ENCODE measurements at places on chromosomes 7 and 10.

DNA sequence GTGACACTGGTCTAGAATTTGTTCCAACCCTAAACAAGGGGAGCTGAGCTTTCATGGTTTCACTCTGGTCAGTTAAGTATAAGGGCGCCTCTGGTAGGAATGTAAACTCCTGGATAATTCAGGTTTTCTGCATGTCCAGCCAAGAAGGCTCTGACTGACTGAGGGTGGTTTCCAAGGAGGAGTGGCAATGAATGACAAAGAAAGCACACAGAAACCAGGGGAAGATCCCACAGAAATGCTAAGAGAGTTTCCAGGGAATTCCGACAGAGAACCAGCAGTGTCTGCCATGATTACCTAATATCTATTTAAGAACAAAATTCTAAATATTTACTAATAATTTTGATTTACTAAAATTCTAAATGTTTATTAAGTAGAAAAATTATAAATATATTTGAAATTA, 27.3 kb upstream of the NRG3 start:
- no peak for DNase-seq

GRCh38 chr10:75280236-75280635, 44.5 kb upstream of the COMTD1 start:
- no peak for DNase-seq

- DNase-seq: no peak
Measured at GRCh38 chr7:40092182-40092581, 42.2 kb downstream of the MPLKIP start.

GRCh38 chr7:95246831-95247370, 77.4 kb downstream of the PON1 start:
- peak; percentile 53 for DNase-seq

GRCh38 chr7:36967387-36967786, 243.1 kb upstream of the AOAH start:
- DNase-seq: no peak

DNA sequence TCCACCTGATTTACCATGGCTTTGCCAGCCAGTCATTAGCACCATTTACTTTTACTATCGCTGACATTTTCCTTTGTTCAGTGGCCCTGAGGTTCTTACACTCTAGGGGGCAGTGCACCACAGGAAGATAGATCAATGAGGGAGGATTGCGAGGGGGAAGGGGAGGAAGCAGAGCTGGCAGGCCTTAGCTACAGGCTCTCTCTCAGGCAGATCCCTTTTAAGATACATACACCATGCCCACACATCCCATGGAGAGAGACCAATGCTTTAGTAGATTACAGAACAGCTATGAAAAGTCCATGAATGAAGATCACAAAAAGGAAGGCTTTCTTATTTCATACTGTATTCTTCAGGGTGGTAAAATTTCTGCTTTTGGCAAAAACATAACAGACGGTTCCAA, 47.4 kb downstream of the DENND11 start:
- peak; percentile 53 for DNase-seq

GRCh38 chr10:97564776-97565175, 7.8 kb upstream of the ANKRD2 start:
- no peak for DNase-seq

DNA sequence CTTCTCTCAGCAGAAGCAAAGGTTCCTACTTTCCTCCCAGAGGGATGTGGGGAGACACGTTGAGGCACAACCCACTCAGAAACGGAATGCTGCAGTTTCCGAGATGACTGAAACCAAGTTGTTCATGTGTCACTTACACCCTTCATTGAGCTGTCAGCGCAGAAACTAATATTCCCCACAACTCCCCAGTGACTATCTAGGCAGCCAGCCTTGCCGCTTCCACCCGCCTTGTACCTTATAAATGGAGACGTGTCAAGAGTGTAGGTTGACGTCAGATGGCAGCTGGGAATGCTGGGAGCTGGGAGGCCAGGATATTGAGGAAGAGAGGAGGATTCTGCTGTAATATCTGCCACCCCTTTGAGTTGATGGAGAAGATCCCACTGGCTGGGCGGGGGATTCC, 15.1 kb downstream of the GPR26 start:
- DNase-seq: no peak

GRCh38 chr10:118213436-118213835, 128.7 kb downstream of the FAM204A start:
- DNase-seq: no peak

- DNase-seq: no peak
Measured at GRCh38 chr7:112116894-112117293, 89.3 kb downstream of the DOCK4 start.

DNA sequence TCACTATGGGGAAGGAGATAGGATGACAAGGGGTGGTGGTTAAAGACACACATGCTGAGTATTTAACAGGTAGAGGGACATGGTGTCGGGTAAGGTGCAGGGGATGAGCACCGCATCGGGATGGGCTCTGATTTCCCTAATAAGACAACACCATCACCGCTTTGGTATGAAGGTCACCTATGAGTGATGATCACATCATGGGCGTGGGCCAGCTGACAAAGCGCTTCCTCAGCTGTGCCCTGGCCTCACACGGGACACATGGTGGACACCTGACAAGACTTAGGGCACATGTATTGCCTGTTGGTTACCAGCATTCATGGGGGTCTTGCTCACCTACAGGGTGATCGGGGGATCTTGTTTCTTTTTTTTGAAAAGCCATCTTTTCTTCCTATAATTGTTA, 12.8 kb downstream of the C7orf57 start:
- DNase-seq: no peak

DNA sequence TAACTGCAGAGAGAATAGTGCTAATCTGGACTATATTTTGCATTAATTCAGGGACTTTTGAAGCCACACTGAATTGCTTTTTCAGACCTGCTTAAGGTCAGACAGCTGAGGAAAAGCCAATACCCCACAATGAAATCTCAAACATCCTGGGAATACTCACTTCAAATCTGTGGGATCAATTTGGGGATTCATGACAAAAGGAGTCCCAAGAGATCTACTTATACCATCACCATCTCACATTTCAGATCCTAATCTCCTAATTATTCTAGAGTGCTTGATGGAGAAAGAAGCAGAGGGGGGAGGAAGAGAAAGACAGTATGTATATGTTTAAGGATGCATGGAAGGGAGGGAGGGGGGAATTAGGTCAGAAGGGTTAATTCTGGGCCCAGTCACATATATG, 202.2 kb downstream of the CACNA2D1 start:
- no peak for DNase-seq

- no peak for DNase-seq
Measured at GRCh38 chr10:111455776-111456426, 379.1 kb downstream of the ADRA2A start.

DNA sequence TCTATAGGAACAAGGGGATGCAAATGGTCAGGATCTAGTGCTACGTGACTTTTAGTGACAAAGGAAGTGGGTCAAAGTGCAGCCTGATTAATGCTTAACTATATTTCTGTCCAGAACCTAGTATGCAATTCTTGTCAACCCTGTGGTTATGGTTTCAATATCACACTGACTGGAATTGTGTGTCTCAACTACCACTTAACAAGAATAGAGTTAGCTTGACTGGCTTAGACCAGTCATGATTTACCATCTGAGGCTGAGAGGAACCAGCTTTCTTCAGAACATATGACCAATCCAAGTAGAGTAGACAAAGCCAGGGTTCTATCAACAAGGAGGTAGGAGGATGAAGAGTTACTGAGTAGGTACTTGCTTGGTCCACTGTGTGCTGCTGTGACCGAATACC, 54.4 kb downstream of the MYPN start:
- DNase-seq: no peak

DNA sequence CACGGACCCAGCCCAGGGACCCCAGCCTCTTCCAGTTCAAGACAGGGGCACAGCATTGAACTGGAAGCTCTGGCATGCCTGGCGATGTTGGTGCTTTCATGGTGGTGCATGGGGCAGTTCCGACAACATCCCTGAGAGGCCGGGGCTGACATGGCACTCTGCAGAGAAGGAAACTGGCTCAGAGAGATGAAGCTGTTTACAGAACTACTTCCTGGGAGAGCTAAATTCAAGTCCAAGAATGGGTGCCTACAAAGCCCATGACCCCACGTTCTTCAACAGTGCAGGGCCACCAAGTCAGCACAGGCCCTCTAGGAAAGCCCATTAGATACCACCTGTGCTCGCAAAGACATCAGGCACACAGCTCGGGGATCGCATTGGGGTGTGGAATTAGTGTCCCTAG, 470.9 kb upstream of the MGMT start:
- DNase-seq: no peak

DNA sequence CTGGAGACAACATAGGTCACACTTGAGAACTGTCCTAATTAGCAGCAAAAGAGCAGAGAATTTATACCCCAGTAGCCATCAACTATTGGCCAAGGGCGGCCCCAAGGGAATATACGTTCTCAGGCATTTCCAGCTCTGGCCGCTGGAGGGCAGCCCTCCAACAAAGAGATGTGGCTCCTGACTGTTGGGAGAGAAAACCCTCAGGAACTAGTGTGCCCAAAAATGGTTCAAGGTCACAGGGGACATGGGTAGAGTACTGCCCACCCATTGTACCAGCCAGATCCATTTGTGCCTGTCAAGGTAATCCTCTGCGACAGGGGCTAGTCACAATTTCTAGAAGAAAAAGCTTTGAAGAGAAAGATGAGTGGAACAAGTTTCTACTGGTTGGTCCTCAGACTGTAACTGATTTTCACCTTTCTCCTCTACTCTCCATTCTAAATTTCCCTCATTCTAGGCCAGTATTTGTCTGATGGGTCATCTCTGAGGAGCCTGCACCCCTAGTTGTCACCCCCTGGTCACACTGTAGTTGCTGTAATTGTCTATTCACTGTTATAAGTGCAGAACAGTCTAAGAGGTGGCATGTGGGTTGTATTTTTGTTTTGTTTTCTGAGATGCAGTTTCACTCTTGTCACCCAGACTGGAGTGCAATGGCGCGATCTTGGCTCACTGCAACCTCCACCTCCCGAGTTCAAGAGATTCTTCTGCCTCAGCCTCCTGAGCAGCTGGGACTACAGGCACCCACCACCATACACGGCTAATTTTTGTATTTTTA, 14.7 kb upstream of the C7orf33 start:
- DNase-seq: peak; percentile 11

- peak; percentile 23 for DNase-seq
Measured at GRCh38 chr7:36287371-36288241, 102.1 kb upstream of the ANLN start.

DNA sequence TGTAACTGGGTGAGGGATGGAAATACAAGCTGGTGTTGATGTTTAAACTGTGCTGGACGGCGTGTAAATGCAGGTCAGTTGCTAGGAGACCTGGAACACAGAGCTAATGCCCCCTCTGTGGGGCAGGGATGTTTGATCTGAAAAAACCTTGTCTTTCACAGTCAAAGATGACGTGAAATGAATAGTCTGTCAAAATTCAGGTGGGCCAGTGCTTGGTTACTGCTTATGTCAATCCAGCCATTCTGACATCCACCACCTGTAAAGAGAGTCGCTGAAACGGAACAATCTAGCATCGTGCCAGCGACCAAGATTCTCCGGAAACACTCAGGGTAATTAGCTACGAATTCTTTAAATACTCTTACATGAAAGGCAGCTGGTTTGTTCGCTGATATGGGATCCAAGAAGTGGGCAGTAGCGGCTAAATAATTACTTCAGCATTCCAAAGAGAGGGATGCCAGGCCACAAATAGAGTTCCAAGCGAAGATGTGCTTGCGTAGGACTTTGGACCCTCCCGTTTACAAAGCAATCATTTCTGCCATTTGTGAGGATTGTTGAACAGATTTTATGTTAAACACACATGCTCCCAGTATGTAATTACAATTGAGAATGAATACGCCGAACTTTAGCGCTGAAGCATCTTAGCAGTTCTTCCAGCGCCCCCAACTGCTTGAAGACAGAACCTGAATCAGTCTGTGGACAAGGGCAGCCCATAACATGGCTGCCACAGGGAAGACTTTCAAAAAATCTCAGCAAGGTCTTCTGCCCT, 7.3 kb upstream of the ASB4 start:
- no peak for DNase-seq

- DNase-seq: no peak
Measured at GRCh38 chr10:51875610-51876009, 176.2 kb upstream of the CSTF2T start.

DNA sequence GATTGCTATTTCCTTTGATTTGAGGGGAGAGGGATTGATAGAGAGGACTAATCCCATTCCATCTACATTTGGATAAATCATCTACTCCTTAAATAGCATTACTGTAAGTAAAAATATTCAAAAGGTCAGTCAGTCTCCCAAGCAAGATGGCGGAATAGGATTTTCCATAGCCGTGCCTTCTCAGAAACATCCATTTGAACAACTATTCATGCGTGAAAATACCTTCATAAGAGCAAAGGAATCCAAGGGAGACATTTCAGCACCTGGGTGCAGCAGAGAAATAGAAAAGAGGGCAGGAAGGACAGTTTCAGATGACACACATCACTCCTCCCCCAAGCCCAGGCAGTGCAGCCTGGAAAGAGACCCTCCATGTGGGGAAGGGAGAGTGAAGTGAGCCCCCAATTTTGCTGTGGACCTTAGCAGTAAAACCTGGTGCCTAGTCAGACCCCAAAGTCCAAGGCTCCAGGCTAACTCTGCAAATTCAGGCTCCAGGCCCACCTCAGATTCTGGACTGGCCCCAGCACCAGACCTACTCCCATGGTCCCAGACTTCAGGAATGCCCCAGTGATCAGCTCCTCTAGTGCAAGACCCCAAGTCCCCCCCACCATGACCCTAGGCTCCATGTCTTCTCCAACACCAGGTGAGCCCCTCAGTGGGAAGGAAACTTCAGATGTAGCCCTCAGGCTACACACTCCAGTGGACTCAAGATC, 104.3 kb upstream of the LANCL2 start:
- no peak for DNase-seq

- peak; percentile 40 for DNase-seq
Measured at GRCh38 chr10:101311185-101312066, 42.5 kb upstream of the BTRC start.

DNA sequence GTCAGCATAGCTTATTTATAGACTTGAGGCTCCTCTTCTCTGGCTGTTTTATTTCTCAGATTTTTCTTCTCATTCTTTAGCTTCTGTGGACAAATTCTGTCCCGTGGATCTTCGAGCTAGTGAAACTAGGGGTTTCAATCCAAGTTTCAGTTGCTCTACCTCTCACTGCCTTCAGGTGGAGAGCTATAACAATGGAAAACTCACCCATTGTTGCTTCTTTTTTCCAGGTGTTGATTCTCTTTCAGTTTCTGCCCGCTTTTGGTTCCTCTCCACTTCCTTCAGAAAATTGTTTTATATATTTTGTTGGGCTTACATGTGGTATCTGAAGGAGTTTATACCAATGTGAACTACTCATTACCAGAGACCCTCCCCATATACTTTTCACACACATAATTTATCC, 266.1 kb downstream of the TCF7L2 start:
- no peak for DNase-seq

All from anterior cingulate cortex (tissue), 58 donors.